ENCODE measurements at places on chromosomes 5 and 9.
A peak's percentile ranks its signal among the peaks of the same experiment; 100 is the strongest.

- no peak for DNase-seq
These were observed 698 bp upstream of the SEC24A start for GRCh38 chr5:134647750-134648424.

DNA sequence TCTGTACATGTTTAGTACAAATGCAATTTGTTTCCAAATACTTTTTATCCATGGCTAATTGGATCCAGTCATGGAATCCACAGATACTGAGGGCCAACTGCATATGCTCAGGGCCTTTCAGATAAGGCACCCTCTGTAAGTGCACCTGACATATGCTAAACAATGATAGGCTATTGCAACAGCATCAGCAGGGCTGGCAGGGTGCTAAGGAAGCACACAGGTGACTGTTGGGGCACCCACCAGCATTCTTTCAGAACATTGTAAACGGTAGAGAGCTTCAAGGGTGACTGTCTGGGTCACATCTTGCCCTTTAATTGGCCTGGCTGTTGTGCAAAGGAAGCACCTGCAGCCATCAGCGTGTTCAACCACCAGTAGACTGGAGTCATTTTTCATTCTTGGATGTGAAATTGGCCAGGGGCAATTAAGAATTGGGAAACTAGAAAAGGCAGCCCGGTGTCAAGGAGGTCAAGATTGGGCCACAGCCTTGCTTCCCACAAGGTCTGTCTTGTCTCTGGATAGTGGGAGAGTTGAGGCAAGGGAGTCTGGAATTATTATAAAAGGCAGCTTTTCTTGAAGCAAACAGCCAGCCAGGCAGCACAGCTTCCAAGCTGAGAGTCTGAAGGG, 129.3 kb upstream of the RAI14 start:
- DNase-seq, result no peak

DNA sequence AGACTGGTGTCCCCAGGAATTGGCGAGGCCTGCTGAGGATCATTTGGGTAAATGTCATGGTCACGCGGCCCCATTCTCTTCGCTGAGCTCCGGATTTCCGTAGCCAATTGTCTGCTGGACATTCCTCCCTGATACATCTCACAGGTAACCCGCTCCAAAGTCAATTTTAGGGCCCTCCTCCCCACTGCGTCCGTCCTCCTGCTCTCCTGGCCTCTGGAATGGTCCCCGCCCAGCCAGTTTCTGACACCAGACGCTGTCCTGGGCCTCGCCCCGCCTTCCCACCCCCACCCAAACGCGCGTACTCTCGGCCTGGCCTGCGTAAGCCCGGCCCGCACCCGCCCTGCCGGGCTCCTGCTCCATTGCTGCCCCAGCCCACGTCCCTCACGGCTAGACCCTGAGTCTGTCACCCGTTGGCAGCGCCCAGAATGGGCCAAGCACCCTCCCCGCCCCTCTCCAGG, 202.0 kb downstream of the AUH start:
- no peak for DNase-seq

GRCh38 chr9:136947028-136947891, 2.2 kb downstream of the C8G start:
- DNase-seq, result no peak

- no peak for DNase-seq
These were observed 2233.8 kb upstream of the C9orf72 start for GRCh38 chr9:29806937-29807618.

DNA sequence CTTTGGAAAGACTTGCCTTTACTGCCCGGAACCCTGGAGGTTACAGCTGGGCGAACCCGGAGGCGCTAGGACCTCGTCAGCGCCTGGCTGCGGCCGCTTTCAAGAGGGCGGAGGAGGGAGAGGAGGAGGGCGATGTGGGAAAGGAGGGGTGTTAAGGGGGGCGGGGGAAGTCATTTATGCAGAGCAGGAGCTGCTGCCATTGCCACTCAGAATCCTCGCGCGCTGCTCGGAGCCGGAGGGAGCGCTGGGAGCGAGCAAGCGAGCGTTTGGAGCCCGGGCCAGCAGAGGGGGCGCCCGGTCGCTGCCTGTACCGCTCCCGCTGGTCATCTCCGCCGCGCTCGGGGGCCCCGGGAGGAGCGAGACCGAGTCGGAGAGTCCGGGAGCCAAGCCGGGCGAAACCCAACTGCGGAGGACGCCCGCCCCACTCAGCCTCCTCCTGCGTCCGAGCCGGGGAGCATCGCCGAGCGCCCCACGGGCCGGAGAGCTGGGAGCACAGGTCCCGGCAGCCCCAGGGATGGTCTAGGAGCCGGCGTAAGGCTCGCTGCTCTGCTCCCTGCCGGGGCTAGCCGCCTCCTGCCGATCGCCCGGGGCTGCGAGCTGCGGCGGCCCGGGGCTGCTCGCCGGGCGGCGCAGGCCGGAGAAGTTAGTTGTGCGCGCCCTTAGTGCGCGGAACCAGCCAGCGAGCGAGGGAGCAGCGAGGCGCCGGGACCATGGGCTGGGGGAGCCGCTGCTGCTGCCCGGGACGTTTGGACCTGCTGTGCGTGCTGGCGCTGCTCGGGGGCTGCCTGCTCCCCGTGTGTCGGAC, at the start of gene PCSK5:
Gene PCSK5, plus strand, starts transcription at position 202 of the 805 bp plus-strand sequence. Its CDS starts 509 bp downstream, at position 711.
- peak; percentile 76 for DNase-seq

GRCh38 chr5:179404321-179405053, 59.2 kb upstream of the ADAMTS2 start:
- DNase-seq, result no peak

GRCh38 chr5:73174100-73174815, 1.3 kb downstream of the TMEM174 start:
- no peak for DNase-seq

- DNase-seq, result no peak
These were observed 49.7 kb upstream of the FST start for GRCh38 chr5:53430618-53431252.

DNA sequence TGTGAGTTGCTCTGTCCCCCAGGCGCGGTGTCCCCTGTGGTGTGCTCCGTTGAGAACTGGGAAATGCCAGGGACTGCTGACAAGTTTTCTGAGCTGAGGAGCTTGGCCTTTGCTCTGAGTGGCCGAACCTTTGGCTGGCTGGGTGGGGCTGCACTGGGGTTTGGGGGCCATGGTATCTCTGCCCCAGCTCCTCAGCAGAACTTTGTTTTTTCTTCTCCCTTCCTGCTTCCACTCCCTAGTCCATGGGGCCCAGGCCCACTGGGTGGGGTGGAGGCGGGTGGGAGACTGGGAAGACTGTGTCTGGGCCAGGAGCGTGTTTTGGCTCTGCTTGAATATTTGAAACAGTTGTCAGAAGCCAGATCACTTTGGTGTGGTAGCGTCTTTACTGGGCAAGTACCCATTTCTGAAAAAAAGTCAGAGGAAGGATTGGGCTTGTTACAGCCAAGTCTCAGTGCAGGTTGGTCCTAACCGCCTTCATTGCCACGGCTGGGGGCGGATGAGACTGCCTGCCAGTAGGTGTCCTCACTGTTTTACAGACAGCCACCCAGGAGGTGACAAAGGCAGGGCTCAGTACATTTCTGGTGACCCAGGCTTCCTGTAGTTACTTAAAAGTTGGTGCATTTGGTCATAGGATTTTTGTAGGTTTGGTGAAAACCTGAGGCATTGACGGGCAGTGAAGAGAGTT, 92.7 kb downstream of the DAB2IP start:
- DNase-seq, result no peak

DNA sequence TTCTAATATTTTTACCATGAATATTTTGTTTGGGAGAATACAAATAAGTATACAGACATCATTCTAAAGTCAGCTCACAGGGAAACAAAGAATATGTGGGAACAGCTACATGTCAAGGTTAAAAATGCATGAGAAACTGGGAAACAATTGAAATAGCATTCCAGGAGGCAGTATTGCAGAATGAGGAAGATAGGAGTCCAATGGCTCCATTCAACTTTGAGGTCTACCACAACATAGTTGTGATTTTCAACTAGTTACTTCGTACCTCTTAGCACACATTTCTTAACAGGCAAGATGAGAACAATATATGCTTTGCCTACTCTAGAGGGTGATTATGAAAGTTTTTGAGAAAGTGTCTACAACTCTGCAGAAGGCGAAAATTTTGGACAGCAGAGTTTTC, 35.2 kb upstream of the CAST start:
- DNase-seq, result no peak

- no peak for DNase-seq
These were observed 599.1 kb upstream of the CLINT1 start for GRCh38 chr5:158458086-158458485.

DNA sequence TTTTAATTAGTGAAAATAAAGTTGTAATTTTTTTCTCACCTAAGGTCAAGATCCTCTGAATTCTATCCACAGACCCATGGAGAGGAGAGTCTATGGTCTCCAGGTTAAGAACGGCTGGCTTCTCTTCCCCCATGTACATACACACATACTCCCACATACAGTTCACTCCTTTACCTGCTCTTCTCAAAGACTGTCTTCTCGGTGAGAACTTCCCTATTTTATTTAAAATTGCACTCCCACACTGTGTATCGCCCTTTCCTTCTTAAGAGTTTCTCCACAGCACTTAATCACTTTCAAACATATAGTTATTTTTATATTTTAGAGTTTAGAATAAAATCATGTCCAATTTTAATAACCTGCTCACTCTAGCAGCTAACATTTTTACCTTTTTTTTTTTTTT, 3.6 kb upstream of the JADE2 start:
- DNase-seq, result no peak

- peak; percentile 80 for DNase-seq
These were observed at the start of gene GGTA1 for GRCh38 chr9:121499427-121500164. GGTA1 (minus strand) TSS chr9:121499844; CDS start chr9:121467922, 31,922 bp downstream.

- no peak for DNase-seq
These were observed 140.0 kb upstream of the CDKN2B start for GRCh38 chr9:22148876-22149637.

- DNase-seq, result no peak
These were observed 2.6 kb downstream of the PTPA start for GRCh38 chr9:129113645-129114304.

DNA sequence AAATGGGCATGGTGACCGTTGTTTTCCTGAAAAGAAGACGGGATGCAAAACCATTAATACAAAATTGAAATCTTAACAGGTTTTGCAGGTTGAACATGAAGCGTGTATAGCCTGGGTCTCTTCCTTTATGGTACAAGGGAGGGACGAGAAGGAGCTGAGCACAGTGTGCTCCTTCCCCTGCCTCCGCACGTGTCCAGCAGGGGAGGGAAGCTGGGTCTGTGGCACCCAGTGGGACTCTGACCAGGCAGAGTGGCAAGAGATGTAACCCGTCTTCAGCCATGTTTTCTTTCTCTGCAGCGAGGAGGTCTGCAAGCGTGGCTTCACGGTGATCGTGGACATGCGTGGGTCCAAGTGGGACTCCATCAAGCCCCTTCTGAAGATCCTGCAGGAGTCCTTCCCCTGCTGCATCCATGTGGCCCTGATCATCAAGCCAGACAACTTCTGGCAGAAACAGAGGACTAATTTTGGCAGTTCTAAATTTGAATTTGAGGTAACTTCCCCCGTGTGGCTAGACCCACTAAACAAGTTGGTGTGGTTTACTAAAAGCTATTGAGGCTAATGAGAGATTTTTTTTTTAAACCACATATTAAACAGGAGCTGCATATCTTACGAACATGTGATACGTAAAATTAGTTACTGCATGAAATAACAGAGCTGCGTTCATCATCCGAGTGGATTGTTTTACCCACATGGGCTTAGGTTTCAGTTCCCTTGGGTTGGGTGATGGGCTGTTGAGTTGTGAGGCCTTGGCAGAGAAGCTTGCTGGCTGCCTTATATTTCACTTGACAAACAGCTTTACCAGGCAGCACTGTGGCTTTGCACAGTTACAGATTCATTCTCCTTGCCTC, 143.7 kb downstream of the TRIO start:
- no peak for DNase-seq

Data from ascending aorta (tissue), 2 donors.